ENCODE measurements at places on chromosomes 6 and 20.
A peak's percentile ranks its signal among the peaks of the same experiment; 100 is the strongest.

GRCh38 chr6:158626360-158627167 is 18.0 kb downstream of the DYNLT1 start:
- DNase-seq = no peak

- DNase-seq = no peak
Measured at GRCh38 chr6:105370351-105370750, 32.5 kb downstream of the PREP start.

DNA sequence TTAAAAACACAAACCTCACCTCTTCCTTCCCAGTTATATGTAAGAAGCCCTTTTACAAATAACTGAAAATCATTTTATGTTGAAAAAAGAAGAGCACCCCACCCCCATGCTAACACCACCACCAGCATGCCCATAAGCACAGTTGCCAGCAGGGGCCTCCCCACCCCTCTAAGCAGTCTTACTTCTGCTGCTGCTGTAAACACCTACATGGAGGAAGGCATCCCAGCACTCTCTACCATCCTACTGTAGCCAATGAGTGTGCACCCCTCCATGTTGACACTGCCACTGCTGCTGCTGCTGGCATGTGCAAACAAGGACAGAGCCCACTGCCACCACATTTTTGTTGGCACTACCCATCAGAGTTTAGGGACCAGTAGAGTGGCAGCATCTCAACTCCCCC is 49.6 kb upstream of the PHIP start:
- no peak for DNase-seq

DNA sequence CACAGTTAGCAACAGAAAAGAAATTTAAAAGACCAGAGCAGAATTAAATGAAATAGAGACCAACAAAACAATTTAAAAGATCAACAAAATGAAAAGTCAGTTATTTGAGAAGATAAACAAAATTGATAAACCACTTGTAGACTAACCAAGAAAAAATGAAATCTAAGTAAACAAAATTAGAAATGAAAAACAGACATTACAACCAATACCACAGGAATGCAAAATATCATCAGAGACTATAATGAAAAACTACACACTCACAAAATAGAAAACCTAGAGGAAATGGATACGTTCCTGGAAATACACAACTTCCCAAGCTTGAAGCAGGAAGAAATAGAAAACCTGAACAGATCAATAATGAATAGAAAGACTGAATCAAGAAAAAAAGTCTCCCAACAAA is 97.8 kb downstream of the WDR27 start:
- DNase-seq = no peak

DNA sequence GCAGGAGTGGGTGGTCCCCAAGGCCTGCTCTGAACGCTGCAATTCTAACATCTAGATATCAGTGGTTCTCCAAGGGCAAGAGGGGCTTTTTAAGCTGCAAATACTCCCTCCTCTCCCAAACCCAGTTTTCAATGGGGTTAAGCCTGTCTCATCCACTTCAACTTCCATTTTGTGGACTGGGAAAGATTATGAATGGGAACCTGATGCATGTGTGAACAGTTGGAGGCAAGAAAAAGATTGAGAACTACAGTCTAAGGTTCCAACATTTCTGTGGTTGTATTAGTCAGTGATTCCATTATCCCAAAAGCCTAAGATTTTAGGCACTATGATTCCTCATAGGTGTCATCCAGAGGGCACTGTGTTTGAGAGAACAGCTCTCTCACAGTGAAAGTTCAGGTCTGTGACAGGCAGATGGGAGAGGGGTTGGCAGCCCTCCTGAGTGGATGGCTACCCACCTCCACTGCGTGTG is 53.7 kb downstream of the HNF4A start:
- no peak for DNase-seq

- DNase-seq = no peak
Measured at GRCh38 chr6:22613695-22614094, 44.3 kb downstream of the HDGFL1 start.

- DNase-seq = no peak
Measured at GRCh38 chr20:60728705-60729104, 523.4 kb upstream of the CDH4 start.

DNA sequence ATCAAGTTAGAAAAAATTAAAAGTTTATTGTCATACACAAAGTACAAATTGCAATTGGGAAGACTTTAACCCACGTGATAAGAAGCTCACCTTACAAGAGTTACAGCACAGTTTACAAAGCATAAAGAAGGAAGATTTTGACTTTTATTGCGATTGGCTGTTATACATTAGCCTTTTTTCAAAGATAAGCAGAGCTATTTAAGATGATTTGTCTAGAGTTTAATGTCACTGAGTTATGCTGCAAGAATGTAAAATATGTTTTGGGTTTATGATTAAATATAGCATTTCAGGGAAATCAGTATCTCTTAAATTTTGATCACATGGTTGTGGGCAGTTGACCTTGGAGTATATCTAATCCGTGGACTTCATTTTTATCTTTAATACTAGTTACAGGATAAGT is 664.2 kb upstream of the PTCHD4 start:
- DNase-seq = no peak

- no peak for DNase-seq
Measured at GRCh38 chr6:35036828-35037663, 104.1 kb downstream of the TCP11 start.

GRCh38 chr20:2771631-2772080 is 28.8 kb downstream of the CPXM1 start:
- no peak for DNase-seq

DNA sequence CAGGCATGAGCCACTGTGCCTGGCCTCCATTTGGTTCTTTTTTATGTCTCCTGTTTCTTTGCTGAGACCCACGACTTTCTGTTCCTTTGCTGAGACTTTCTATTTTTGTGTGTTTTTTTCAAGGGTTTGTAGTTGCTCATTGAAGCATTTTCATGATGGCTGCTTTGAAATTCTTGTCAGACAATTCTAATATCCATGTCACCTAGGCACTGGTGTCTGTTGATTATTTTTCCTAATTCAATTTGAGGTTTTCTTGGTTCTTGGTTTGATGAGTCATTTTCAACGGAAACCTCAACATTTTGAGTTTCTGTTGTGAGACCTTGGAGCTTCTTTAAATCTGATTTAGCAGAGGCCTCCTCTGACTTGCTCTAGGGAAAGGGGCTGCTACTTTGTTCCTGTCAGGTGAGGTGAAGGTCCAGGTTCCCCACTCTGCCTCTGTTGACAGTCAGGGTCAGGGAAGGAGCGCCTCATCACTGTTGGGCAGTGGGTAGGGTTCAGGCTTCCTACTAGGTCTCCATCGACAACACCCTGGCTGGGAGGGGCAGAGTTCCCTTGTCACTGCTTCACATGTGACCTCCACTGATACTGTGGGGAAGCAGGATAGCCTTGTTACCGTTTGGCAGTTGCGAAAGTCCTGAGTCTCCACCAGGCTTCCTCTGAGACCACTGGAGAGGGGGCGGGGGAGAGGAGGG is 67.2 kb upstream of the RNF24 start:
- peak; percentile 69 for DNase-seq

DNA sequence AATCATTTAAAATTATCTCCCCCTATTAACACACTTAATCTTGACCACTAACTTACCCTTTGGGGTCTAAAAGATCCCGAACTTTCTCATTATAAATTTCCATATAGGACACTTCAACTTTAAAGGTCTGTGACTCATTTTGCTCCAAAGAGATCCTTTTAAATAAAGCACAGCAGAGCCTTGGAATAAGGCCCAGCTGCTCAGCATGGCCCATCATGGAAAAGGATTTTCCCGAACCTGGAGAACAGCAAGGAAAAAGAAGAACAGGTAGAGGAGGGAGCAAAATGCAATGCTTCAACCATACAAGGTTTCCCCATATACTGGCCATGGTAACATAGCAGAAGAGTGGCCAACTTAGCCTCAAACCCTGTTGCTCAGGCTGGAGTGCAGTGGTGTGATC is 132.1 kb downstream of the KIF13A start:
- DNase-seq = no peak

- peak; percentile 52 for DNase-seq
Measured at GRCh38 chr20:11676630-11677287, 240.9 kb upstream of the BTBD3 start.

- no peak for DNase-seq
Measured at GRCh38 chr6:7730001-7730783, 4.3 kb downstream of the BMP6 start.

DNA sequence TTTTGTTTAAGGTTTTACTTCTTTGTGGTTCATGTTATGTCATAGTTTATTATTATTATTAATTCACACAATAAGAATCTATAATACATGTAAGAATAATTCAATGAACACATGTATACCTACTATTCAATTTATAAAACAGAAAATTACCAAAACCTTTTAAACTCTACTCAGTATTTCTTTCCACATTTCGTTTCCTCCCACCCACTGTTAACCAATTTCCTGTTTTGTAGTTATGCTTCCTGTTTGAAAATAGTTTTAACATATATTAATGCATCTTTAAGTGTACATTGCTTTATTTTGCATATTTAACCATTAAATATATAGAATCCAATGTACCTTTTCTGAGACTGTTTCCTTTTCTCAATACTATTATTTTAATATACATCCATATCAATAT is 397.9 kb upstream of the SPTLC3 start:
- DNase-seq = no peak

DNA sequence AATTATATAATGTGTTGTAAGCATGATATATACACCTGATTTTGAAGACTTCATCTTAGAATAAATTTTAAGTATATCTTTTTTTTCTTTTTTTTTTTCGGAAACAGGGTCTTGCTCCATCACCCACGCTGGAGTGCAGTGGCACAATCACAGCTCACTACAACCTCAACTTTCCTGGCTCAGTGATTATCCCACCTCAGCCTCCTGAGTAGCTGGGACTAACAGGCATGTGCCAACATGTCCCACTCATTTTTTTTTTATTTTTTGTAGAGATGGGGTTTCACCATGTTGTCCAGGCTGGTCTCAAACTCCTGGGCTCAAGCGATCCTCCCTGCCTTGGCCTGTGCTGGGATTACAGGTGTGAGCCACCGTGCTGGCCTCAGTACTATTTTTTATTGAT is 17.1 kb downstream of the VPS52 start:
- no peak for DNase-seq

GRCh38 chr6:33987531-33988021 is 158.3 kb downstream of the GRM4 start:
- no peak for DNase-seq

- no peak for DNase-seq
Measured at GRCh38 chr6:132005178-132005577, 54.0 kb upstream of the CCN2 start.

GRCh38 chr6:116406678-116407345 is 36.1 kb downstream of the DSE start:
- DNase-seq = no peak

DNA sequence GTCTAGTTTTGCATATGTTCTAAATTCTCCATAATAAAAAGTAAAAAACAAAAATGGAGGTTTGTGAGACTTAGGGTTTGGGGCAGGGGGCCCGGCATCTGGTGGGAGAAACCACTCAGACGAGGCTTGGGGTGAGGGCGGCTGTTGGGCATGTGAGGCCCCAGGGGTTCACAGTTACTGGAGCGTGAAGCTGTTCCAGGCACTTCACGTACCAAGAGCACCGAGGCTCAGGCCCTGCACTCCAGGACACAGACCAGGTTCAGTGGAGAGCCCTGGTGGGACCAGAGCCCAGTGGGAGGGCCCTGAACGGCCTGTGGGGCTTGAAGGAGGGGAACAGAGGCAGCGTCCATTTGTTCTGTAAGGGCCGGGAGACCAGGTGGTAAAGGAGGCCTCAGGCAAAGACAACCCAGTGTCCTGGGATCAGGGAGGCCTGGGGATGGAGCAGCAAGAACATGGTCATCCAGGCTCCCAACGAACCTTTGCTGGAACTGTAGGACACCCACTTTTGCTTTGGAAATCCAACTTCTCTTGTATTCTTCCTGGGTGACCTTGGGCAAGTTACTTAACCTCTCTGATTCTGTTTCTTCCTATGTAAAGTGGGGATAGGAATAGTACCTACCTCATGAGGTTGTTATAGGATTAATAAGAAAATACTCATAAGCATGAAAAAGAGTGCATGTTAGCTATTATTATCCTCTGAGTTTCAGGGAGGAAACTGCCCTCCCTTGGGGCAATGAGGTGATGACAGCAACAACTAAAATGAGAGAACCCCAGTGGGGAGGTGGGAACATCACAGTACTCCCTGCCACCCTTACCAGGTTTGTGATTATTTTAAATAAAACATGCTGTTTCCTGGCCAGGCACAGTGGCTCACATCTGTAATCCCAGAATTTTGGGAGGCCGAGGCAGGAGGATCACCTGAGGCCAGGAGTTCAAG is 1.1 kb upstream of the FGD2 start:
- no peak for DNase-seq

GRCh38 chr6:142485256-142485655 is 183.4 kb downstream of the ADGRG6 start:
- no peak for DNase-seq

DNA sequence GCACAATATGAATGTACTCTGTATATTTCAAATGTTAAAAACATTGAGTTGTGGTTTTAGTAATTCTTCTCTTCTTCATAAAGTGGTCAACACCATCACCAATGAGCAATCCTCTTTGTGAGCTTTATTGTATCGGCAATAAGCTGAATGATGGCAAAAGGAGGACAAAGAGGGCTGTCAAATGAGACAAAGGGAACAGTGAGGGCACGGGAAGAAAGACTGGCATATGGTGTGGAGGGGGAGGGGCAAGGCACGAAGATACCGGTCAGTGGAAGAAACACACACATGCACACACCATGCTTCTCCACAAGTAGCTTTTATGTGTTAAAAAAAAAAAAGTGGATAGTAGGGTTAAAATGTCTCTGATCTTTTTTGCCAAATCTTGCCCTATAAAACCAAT is 506.8 kb upstream of the CITED2 start:
- DNase-seq = no peak

- DNase-seq = peak; percentile 28
Measured at GRCh38 chr6:130215526-130215925, 7.2 kb downstream of the SAMD3 start.

GRCh38 chr20:49534255-49534712 is 33.7 kb downstream of the PTGIS start:
- DNase-seq = peak; percentile 79

GRCh38 chr6:18362058-18362561 is 25.0 kb upstream of the RNF144B start:
- DNase-seq = no peak

- no peak for DNase-seq
Measured at GRCh38 chr6:33616913-33617312, 4.2 kb upstream of the ITPR3 start.

GRCh38 chr20:3741836-3742458 is 9.5 kb downstream of the HSPA12B start:
- no peak for DNase-seq

- DNase-seq = no peak
Measured at GRCh38 chr6:1317302-1317815, 5.5 kb downstream of the FOXQ1 start.

GRCh38 chr6:121522771-121523386 is 87.4 kb downstream of the GJA1 start:
- no peak for DNase-seq

GRCh38 chr20:62714799-62715198 is 6.2 kb downstream of the NTSR1 start:
- DNase-seq = no peak

DNA sequence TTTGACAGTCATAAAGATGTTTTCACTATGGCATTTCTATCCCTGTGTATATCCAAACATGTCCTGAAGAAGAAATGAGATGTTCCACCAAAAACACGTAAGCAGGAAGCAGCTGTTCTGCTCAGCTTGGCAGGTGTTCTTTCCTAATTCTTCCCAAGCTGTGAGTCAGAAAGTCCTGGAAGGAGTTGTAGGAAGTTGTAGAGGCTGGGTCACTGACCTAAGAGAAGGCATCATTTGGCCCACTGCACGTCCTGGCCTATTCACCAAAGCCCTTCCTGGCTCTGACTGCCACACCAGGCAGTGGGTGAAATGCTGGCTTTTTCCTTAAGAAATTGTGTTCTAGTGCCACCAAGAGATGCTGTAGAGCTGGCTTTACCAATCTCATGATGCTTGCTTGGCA is 40.3 kb downstream of the STX11 start:
- DNase-seq = no peak

Data from activated CD4-positive, alpha-beta T cell treated with anti-CD3 and anti-CD28 coated beads for 36 hours (primary cell).